ENCODE measurements at places on chromosomes 7 and 10.

GRCh38 chr10:132439424-132440163 is 42.6 kb downstream of the PWWP2B start:
- no peak for DNase-seq

DNA sequence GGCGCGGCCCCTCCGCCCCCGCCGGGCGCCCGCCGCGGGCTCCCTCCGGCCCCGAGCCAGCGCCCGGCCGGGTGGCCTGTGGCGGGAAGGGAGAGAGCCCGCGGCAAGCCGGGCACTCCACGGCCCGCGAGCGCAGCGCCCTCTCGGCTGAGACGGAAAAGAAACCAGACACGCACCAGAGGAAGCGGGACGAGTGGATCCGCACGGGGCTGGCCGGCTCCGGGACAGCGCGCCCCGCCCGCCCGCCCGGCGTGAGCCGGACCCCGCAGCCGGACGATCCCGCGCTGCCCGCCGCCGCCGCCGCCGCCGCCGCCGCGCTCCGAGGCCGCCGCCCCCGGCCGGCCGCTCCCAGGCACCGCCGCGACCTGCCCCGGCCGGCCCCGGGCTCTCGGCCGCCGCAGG is 300 bp downstream of the ARHGAP21 start:
- DNase-seq = no peak

DNA sequence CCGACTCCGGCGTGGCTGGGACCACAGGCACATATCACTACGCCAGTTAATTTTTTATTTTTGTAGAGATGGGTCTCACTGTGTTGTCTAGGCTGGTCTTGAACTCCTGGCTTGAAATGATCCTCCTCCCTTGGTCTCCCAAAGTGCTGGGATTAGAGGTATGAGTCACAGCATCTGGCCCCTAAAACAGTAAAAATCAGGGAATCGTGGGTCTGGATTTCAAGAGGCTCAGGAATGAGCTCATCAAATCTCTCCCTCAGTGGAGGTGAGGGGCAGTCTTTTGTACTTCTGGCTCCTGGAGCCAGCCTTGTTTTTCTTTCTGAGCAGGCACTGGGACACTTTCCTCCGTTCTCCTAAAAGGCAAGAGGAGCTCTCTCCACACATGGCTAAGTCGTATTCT is 32.1 kb upstream of the RHEB start:
- no peak for DNase-seq

GRCh38 chr7:142542942-142543341 is 206.3 kb upstream of the PRSS1 start:
- DNase-seq = no peak

- DNase-seq = no peak
Observed at GRCh38 chr10:96271016-96271815, at the start of gene BLNK. Gene BLNK, minus strand, starts transcription at chr10:96271569. Its CDS starts 171 bp downstream, at chr10:96271398.

GRCh38 chr7:151714201-151714600 is 162.7 kb downstream of the PRKAG2 start:
- DNase-seq = no peak

DNA sequence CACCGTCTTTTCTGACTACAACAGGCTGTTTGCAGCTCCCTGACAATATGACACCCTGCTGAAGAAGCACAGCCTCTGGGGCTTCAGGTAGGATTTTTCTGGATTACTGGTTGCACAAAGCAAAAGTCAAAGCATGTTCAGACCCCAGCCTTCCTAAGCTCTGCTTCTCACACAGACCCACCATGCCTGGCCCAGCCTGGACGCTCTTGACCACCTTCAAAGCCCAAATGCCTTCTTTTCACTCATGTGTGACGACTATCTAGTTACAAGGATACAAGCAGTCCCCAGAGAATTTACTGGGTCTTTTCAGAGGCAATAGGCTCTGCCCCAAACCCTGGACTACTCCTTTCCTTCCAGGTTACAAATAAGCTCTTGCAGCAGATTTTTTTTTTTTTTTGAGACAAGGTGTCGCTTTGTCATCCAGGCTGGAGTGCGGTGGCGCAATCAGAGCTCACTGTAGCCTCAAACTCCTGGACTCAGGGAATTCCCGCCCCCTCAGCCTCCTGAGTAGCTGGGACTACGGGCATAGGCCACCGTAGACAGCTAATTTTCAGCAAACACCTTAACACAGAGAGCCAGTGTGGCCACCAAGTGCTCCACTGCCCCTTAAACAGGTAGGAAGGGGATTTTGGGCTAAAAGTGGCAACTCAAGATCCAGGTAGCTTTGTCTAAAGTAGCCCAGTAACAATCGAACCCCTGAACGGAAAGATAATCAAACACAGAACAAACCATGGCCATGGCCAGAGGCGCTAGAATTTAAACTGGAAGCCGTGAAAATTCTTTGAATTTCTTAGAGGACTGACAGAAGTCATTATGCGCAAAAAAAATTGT is 16.2 kb downstream of the SVIL start:
- no peak for DNase-seq

GRCh38 chr7:117135553-117135891 is 182.2 kb downstream of the ST7 start:
- DNase-seq = no peak

GRCh38 chr7:154587792-154588191 is 415.1 kb downstream of the PAXIP1 start:
- no peak for DNase-seq

DNA sequence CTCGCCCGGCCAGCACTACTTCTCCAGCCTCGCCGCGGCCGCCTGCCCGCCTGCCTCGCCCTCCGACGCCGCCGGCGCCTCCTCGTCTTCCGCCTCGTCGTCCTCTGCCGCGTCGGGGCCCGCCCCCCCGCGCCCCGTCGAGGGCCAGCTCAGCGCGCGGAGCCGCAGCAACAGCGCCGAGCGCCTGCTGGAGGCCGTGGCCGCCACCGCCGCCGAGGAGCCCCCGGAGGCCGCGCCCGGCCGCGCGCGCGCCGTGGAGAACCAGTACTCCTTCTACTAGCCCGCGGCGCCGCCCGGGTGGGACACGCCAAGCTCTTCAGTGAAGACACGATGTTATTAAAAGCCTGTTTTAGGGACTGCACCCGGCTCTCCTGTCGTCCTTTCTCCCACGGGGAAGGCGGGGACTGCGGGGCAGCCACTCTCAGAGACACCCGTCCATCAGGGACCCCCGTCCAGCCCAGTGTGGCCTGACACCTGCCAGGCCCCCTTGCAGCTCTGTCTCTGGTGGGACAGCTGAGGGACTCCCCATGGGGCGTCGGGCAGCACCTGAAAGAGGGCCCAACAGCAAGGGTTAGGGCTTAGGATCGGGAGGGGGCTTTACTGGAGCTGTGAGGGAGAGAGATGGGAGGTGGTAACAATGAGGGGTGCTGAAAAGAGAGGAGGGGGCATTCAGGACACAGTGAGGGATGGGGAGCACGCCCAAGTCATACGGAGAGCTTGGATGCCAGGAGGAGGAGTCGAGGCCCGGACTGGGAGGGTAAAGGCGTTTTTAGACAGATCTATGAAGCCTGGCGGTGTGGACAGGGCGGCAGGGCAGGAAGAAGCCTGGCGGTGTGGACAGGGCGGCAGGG is 34.7 kb downstream of the SPDYE6 start:
- DNase-seq = no peak

All from H1 (cell line).